ENCODE measurements at places on chromosomes 12 and 14. TPM values are rescaled to one million over a fixed set of nuclear protein-coding genes. Genes with fewer than 3 reads are reported as not detected.

DNA sequence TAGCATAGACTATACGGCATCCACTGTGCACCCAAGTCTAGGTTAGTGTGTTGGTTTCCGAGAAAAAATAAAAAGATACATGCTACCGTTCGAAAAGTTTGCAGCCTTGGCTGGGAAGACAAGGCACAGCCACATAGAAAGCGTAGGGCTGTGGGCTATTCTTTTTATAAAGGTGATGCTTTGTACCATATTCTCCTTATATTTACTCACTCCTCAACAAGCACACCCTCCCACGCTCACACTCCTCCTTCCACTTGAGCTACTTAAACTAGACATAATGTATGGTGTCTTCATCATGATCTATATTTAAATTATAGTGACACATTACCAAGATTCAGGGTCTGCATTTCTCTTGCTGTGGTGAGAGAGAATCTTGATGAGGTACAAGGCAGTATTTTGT is 1416.5 kb downstream of the AACS start:
- no peaks in the 10 kb centered on the region for H3K27me3 ChIP-seq
- no peak for DNase-seq
- no peaks in the 10 kb centered on the region for H3K4me1 ChIP-seq
- H3K4me3 ChIP-seq, result no peak overlapping the region
- H3K27ac ChIP-seq, result no peak overlapping the region

DNA sequence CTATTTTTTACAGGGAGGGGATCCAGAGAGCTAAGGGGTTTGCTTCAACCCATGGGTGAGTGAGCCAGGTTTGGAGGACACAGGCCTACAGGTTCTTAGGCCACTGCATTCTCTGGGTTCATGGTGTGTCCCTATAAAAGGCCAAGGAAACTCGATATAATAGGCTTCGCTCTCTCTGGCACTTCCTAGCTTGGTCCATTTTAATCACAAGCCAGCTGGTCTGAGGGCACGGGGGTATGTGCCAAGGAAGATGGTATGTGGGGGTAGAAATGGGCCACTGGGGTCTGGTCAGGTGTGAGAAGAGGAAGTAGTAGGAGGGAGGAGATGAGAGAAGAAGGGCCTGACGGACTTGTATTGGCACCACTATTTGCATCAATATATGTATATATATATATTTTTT is 4.9 kb downstream of the ETV6 start:
- H3K27ac ChIP-seq, result no peak overlapping the region
- H3K36me3 ChIP-seq, result no peaks in the 10 kb centered on the region
- H3K4me3 ChIP-seq, result no peak overlapping the region
- peaks cover 5% of the 10 kb centered on the region for H3K4me1 ChIP-seq
- no peak for DNase-seq

- no peaks in the 10 kb centered on the region for H3K27me3 ChIP-seq
- no peak overlapping the region for H3K4me3 ChIP-seq
- no peak overlapping the region for H3K27ac ChIP-seq
- DNase-seq, result no peak
These were observed 55.9 kb upstream of the SEL1L start for GRCh38 chr14:81589381-81590065.

GRCh38 chr14:62030387-62030786 is 268.2 kb downstream of the SNAPC1 start:
- no peak overlapping the region for H3K4me3 ChIP-seq
- H3K4me1 ChIP-seq, result no peaks in the 10 kb centered on the region
- no peak for DNase-seq
- no peaks in the 10 kb centered on the region for H3K36me3 ChIP-seq
- H3K27ac ChIP-seq, result no peak overlapping the region
- H3K27me3 ChIP-seq, result no peaks in the 10 kb centered on the region

- H3K4me1 ChIP-seq, result no peaks in the 10 kb centered on the region
- no peaks in the 10 kb centered on the region for H3K27me3 ChIP-seq
- H3K36me3 ChIP-seq, result no peaks in the 10 kb centered on the region
- no peak overlapping the region for H3K4me3 ChIP-seq
These were observed 6.9 kb downstream of the CFAP251 start for GRCh38 chr12:121925358-121925695.

GRCh38 chr12:40215982-40216381 is 8.8 kb upstream of the LRRK2 start:
- no peaks in the 10 kb centered on the region for H3K36me3 ChIP-seq
- no peaks in the 10 kb centered on the region for H3K27me3 ChIP-seq
- H3K27ac ChIP-seq, result no peak overlapping the region

DNA sequence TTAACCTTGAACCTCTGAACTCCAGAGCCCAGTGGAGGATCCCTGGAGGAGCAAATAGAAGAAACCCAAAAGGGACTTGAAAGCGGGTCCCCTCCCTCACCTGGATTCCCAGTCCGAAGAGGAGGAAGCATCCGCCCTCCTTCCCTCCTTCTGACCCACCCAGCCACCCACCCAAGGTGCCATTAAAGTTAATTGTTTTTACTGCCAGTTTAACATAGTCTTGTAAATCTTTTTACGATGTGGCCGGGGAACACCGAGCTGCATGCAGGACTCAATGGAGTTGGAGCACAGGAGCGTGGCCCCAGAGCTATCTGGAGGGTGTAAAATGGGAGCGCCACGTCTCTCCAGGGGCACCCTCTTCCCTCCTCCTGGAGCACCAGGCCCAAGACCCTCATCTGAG is 49.9 kb upstream of the TBX3 start:
- no peak overlapping the region for H3K27ac ChIP-seq
- H3K4me3 ChIP-seq, result no peak overlapping the region
- peaks cover 15% of the 10 kb centered on the region for H3K27me3 ChIP-seq
- DNase-seq, result peak; percentile 67
- peaks cover 3% of the 10 kb centered on the region for H3K4me1 ChIP-seq

GRCh38 chr12:23847857-23848256 is 101.6 kb downstream of the SOX5 start:
- no peaks in the 10 kb centered on the region for H3K36me3 ChIP-seq

GRCh38 chr14:97655169-97655948 is 858.2 kb downstream of the VRK1 start:
- no peaks in the 10 kb centered on the region for H3K36me3 ChIP-seq
- H3K4me1 ChIP-seq, result no peaks in the 10 kb centered on the region
- no peak overlapping the region for H3K4me3 ChIP-seq
- DNase-seq, result no peak
- H3K27me3 ChIP-seq, result no peaks in the 10 kb centered on the region

Gene TOMM20L
- total RNA-seq, result not detected

DNA sequence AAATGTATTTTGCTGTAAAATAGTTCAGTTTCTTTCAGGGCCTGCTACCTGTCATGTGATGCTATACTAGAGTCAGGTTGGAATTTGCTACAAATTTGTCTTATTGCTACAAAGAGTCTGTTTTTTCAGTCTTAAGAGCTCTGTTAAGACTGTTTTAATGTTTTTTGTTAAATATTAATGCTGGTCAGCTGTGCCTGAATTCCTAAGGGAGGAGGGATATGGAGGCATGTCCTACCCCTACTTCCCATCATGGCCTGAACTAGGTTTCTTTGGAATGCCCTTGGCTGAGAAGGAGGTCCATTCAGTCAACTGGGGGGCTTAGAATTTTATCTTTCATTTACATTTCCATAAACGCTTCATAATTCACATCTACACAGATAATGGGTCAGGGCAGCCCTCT is 30.0 kb downstream of the IQSEC3 start:
- no peaks in the 10 kb centered on the region for H3K4me1 ChIP-seq
- H3K4me3 ChIP-seq, result no peak overlapping the region
- DNase-seq, result no peak
- H3K27me3 ChIP-seq, result no peaks in the 10 kb centered on the region
- H3K36me3 ChIP-seq, result no peaks in the 10 kb centered on the region
- H3K27ac ChIP-seq, result no peak overlapping the region

DNA sequence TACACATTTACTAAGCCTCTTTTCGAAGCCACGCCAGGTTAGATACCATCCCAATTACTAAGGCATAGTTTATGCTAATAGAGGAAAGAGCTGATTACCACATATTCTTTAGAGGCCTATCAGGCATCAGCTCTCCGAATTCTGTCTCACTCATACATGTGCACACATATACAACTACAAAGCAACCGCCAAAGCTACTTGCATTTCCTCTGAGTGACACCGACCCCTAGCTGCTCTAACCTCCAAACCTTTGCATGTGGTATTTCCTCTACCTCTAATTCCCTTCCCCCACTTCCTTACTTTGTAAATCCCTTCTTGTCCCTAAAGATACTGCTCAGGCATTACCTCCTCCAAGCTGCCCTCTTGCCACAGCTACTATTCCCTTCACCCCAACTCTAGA is 107.2 kb downstream of the DUSP6 start:
- no peak overlapping the region for H3K4me3 ChIP-seq
- H3K4me1 ChIP-seq, result no peaks in the 10 kb centered on the region
- H3K27ac ChIP-seq, result peak overlapping the region; percentile 12
- H3K36me3 ChIP-seq, result no peaks in the 10 kb centered on the region
- DNase-seq, result no peak
- no peaks in the 10 kb centered on the region for H3K27me3 ChIP-seq

Gene SOS2
- 20.3 TPM for total RNA-seq

Gene C12orf60
- total RNA-seq, result 0.89 TPM

Gene OAS2
- total RNA-seq, result 3.0 TPM

DNA sequence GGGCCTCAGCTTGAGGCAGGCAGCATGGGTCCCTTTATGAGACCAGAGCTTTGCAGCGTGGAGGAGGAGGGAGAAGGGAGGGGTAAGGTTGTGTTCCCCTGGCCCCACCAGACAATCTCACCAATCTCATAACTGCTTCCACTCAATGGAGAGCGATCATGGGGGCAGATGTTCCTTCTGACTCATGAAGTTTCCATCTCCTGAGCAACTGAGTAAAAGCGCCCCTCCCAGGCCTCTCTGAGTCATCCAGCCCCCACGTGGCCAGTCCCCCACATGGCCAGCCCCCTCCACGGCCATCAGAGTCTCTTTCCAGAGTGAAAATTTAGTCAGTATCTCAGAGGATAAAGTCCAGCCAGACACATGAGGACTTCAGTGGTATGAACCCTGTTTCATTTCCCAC is 39.2 kb upstream of the PLXNC1 start:
- H3K4me3 ChIP-seq, result no peak overlapping the region
- H3K27ac ChIP-seq, result no peak overlapping the region
- no peaks in the 10 kb centered on the region for H3K4me1 ChIP-seq
- H3K27me3 ChIP-seq, result no peaks in the 10 kb centered on the region
- no peaks in the 10 kb centered on the region for H3K36me3 ChIP-seq
- no peak for DNase-seq

DNA sequence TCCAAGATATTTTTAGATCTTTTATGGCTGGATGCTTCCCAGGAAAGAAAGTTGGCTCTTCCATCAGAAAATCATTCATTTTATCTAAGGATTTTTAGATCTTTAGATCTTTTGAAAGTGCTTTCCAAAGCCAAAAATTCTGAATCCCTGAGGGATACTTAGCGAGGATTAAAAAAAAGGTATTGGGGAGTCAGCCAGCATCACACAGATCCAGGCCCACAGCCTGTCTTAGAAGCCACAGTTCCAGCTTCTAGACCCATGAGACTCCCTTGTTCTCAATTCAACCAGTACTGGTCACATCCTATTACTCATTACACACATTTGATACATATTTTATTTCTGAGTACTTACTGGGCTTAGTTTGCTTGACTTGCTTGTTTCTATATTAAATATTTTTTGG is 49.9 kb downstream of the TSPAN8 start:
- H3K4me3 ChIP-seq, result no peak overlapping the region
- H3K36me3 ChIP-seq, result no peaks in the 10 kb centered on the region
- no peaks in the 10 kb centered on the region for H3K4me1 ChIP-seq
- no peak for DNase-seq

Gene MIPOL1
- total RNA-seq, result 7.7 TPM

Gene HELB
- 4.5 TPM for total RNA-seq

DNA sequence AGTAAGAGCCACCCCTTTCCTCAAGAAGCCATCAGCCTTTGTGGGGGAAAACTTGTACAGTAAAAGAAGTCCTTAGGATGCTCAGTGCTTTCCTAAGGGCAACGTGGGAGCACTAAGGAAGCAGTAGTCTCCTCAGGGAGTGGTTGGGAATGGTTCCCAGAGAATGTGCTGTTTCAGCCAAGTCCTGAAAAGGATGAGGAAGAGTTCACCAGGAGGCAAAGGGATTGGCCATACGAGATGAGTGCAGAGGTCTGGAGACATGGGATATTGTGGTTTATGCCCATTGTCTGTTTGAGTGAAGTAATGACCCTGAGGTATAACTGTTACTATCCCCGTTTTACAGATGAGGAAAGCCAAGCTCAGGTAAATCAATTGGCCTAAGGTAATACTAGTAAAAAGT is 86.0 kb upstream of the ATF1 start:
- H3K36me3 ChIP-seq, result no peaks in the 10 kb centered on the region
- no peak for DNase-seq
- H3K27me3 ChIP-seq, result no peaks in the 10 kb centered on the region
- no peak overlapping the region for H3K4me3 ChIP-seq

DNA sequence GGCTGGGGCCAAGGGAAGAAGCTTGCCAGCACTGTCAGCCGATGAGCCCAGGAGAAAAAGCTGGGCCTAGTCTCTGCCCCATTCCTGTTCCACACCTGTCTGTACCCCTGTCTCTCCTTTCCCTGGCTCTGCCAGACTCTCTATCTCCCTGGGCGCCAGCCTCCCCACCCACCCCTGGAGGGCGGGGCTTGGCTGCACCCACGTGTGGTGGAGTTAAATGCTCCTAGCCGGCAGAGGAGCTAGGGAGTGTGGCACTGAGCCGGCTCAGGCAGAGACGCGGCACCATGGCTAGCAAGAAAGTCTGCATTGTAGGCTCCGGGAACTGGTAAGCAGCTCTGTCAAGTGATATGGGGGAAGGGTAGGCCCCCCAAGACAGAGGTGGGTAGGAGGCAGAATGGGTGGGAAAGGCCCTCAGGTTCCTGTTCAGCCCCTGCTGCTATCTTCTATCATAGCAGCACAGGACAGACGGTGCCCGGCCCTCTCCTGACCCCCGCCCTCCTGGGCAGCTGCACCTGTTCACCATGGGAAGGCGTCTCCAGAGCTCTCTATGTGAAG is at the start of gene GPD1:
GPD1 (plus strand) TSS at position 242 of the 555 bp plus-strand sequence; CDS start at position 285, 43 bp downstream.
- H3K4me3 ChIP-seq, result no peak within 1 kb of the TSS
- no peak within 1 kb of the TSS for H3K27ac ChIP-seq
- H3K27me3 ChIP-seq, result no peaks in the 10 kb centered on the region

- no peaks in the 10 kb centered on the region for H3K36me3 ChIP-seq
- no peak within 1 kb of the TSS for H3K27ac ChIP-seq
- peak; percentile 20 for DNase-seq
- H3K4me3 ChIP-seq, result no peak within 1 kb of the TSS
- no peaks in the 10 kb centered on the region for H3K27me3 ChIP-seq
- H3K4me1 ChIP-seq, result no peaks in the 10 kb centered on the region
These were observed at the start of gene NEUROD4 for GRCh38 chr12:55019784-55020183. NEUROD4 (plus strand) TSS chr12:55019974; CDS start chr12:55026440, 6,466 bp downstream.

Gene KRT4
- total RNA-seq, result not detected

Gene FITM1
- 1.5 TPM for total RNA-seq

DNA sequence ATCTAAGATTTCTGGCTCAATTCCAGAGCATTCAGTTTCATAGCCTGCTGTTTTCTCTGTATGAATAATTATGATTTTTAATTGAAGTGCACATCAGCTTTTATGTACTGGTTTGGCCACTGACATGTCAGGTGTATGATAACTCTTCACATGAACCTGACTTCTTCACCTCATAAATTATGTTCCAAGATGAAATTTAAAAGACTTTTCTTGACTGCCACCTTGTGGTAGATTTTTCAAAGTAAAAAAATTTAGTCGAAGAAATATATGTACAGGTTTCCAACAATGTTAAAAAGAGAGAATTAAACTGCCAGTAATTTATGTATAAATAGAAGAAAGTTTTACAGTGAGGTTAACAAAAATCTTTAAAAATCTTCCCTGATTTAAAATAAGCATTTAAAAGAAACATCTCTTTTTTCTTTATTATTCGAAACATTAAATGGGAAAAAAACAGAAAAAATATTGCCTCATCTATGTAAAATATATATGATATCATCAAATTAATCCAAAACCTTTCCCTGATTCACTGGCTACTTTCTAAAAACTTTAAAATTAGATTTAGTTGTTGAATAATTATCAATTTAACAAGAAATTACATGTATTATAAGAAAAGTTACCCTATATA is 124.9 kb upstream of the ATXN7L3B start:
- no peaks in the 10 kb centered on the region for H3K27me3 ChIP-seq
- H3K4me3 ChIP-seq, result no peak overlapping the region
- no peak for DNase-seq
- H3K36me3 ChIP-seq, result no peaks in the 10 kb centered on the region
- no peak overlapping the region for H3K27ac ChIP-seq
